Myocyte (in vitro differentiated cells): ENCODE measurements at places on chromosomes 6 and 20.

DNA sequence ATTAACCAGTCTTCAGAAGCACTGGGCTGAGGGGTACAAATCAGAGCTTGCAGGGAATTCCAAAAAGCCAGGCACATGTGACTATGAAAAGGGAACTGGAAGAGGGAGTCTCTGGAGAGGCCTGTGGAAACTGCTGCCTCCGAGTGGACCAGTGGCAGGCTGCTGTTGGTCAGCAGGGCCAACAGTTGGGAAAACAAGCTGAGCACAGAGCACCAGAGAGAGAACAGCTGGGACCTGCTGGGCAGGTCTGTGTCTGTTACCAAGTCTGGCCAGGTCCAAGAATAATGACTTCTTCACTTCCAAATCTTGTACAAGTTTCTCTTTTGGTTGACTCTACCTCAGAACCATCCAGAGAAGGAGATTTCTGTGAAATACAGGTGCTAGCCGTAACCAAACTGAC lies 81.4 kb downstream of the LIN28B start:
- DNase-seq = peak; percentile 45

- no peak for DNase-seq
These were observed 25.3 kb downstream of the MOCS1 start for GRCh38 chr6:39908838-39909583.

GRCh38 chr6:143734641-143735063 lies 56.9 kb downstream of the PHACTR2 start:
- no peak for DNase-seq

GRCh38 chr6:82376636-82377035 lies 13.0 kb downstream of the TPBG start:
- no peak for DNase-seq

DNA sequence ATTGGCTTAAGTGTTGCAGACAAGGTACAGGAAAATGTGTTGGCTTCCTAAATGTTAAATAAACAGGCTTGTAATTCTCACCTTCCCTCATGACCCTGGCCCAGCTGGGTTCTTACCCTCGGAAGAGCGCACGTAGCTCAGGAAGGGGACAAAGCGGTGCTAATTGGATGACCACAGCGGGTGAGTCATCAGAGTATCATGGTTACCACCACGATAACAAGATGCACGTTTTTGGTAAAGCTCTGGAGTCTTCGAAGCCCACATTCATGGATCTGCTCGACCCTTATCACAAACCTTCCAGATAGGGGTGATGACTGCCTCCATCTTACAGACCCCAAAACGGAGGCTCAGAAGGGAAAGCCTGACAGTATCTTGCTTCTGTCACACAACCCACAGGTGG lies 32.8 kb downstream of the APCDD1L start:
- no peak for DNase-seq

DNA sequence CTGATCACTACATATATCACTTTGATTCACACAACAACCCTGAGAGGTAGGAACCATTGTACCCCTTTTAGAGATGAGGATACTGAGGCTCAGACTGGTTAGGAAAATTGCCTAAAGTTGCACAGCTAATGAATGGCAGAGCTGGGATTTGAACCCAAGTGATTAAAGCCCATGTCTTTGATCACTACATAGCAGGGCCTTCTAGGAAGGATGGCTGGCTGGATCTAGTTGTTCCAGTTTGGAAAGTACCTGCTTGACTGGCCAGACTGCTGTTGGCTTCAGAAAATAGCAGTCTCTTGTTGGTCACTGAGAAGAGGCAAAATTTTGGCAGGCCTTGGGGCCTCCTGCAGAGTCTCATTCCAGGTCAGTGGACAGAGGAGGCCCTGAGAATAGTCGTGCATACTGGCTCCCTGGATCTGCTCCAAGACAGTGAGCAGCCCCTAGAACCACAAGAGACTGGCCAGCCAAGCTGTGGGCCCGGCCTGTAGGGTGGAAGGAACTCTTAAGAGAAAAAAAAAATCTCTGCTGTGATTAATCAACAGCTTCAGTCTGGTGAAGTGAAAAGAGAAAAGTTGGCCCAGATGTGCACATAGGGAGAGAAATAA lies 17.5 kb downstream of the PPARD start:
- DNase-seq = peak; percentile 86

DNA sequence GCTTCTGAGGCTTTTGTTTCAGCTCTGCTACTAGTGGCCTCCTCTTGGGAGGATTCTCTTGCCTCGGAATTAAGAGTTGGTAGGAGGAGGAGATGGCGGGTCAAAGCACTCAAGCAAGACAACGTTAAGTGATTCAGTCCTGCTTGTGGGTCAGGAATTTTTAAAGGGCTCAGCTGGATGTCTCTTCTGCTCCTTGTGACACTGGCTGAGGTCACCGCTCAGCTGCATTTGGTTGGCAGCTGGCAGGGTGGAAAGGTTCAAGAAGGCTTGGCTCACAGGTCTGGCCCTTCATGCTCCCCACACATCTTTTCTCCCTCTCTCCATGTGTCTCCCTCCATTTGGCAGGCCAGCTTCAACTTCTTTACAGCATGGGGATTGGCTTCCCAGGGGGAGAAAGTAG lies 641.4 kb downstream of the KIF16B start:
- DNase-seq = no peak

DNA sequence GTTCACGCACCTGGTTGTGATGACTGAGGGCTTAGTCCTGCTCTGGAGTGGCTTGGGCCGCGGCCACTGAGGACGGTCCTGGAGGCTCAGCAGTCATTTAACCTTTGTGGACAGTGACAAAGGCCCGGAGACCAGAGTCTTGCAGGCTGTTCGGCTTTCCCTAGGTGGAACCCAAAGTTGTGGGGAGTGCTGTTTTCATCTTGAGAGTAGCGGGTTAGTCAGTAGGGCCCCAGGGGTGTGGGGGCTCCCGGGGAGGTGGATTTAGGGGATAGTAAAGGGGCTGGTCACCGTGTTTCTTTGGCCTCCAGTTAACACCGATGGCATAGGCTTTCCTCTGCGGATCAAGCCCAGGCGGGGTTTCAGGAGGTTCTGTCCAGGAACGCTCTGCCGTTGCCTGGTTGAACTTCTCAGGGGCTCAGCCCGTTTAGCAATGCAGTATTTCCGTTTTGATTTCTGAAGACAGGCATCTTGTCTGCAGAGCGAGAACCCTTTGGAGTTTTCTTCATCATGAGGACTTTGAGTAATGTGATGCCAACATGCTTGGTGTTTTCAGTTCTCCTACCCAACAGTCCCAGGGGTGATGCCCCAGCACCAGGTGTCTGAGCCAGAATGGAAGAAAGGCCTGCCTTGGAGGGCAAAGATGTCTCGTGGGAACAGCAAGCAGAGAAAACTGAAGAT lies 31.8 kb downstream of the ZNF831 start:
- no peak for DNase-seq

GRCh38 chr6:124055963-124056362 lies 252.3 kb downstream of the NKAIN2 start:
- DNase-seq = no peak

DNA sequence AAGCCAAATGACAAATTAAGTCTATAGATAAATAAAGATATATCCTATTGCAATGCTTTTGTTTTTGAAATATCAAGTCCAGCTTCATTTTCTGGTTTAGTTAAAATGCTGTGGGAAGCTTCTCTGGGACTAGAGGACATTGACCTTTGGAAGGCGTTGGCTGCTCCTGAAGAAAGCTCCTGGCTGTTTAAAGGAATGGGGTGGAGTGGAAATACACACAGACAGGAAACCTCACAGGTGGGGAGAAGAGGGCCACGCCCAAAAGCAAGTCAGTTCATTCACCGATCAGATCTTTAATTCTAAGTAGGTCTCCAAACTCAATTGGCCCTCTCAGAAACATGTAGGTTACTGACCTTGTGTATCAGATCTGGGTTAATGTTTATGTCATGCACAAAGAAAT lies 59.6 kb downstream of the SPTLC3 start:
- DNase-seq = no peak

GRCh38 chr6:70166088-70166958 lies 136.6 kb downstream of the COL9A1 start:
- peak; percentile 84 for DNase-seq

GRCh38 chr20:15760001-15760621 lies 813.1 kb downstream of the KIF16B start:
- DNase-seq = peak; percentile 97

DNA sequence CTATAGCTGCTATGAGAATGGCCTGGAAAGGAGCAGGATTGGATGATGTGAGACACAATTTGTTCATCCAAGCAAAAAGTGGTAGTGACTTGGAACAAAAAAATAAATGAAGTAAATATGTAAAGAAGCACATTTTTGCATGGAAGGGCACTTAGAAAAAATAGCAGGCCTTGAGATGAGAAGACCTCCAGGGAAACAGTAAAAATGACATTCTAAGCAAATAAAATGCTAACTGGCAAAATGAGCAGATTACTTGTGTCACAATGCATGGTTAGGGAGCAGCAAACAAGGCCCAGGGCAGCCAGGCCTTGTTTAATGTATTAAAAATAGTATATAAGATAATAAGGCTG lies 19.8 kb upstream of the COX7A2 start:
- no peak for DNase-seq

GRCh38 chr20:31829731-31830130 lies 10.6 kb downstream of the MYLK2 start:
- DNase-seq = no peak

GRCh38 chr20:15930311-15931305 lies 642.6 kb downstream of the KIF16B start:
- peak; percentile 51 for DNase-seq

GRCh38 chr20:36624068-36624943 lies 18.7 kb downstream of the RAB5IF start:
- DNase-seq = no peak

GRCh38 chr20:54668271-54669039 lies 193.1 kb downstream of the DOK5 start:
- peak; percentile 6 for DNase-seq

- no peak for DNase-seq
These were observed 97.9 kb downstream of the ZDHHC14 start for GRCh38 chr6:157478926-157479325.

DNA sequence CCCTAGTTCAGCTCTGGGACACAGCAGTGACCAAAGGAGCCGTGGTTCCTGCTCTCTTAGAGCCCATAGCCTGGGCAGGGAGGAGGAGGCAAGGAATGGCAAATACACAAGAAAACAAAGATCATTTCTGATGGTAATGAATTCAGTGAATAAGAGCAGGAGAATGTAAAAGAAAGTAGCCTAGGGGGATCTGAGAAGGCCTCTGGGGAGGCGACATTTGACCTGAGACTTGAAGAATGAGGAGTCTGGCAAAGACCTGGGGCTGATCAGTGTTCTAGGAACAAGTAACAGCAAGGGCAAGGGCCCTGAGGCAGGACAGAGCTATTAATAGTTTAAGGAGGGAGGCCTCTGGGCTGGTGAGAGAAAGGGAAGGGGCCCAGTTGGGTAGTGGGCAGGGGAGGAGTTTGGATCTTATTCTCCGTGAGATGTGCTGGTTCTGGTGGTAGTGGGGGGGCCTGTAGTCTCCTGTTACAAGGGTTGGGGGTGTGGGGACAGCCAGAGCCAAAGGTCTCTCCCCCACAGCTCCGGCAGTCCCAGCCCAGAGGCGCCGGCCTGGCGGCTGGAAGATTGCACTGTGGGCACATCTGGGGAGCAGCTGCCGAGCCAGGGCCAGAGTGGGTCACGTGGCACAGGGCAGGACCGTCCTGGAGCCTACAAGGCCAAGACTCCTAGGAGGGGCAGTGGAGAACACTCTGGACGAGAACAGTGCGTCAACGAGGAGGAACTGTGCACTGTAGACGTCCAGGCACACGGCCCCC lies 9.3 kb upstream of the ID1 start:
- peak; percentile 80 for DNase-seq

DNA sequence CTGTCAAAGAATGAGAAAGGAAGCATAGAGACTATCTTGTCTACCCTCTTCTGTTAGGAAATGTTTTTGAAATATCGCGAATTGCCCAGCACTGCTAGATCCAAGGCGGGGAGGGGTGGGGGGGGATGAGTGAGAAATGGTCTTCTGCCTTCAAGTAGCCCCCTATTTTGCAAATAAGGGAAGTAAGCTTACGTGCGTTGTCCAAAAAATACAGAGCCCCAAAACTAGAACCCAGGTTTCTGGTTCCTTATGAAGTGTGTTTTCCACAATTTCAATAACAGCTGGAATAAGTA lies 923 bp upstream of the ILRUN start:
- no peak for DNase-seq

- no peak for DNase-seq
These were observed 104.5 kb upstream of the ADGRF1 start for GRCh38 chr6:47146431-47147174.

GRCh38 chr6:12355354-12355753 lies 65.2 kb downstream of the EDN1 start:
- DNase-seq = no peak

DNA sequence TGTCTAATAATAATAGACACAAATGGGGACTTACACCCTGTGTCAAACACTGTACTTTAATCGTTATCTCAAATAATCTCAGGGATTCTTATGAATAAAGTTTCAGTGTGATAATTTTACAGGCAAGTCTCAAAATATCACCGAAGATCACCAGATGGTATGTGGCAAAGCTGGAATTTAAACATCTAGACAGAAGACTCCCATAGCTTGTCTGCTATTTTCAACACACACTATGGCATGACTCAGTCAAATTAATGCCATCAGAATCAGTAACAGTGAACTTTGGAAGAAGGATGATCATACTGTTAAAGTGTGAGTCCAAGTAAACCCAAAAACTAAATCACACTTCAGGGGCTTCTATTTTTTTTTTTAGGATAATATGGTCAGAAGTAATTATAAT lies 867.6 kb upstream of the FLRT3 start:
- DNase-seq = no peak

DNA sequence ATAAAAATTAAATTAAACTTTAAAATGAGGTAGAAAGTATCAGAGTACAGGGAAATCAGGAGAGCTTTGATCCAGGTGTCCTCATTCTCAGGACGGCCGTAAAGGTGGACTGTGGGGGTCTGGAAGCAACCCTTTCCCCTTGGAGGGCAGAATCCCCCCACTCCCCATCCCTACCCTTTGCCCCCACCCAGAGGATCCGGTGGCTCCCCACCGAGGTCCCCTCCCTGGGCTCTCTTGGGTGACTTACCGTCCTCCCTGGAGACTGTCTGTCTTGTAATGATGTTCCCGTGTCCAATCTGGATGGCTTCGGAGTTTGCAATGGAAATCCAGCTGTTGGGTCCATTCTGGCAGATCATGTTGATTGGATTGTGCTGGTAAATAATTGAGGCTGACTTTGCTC lies 7.3 kb downstream of the ZBP1 start:
- DNase-seq = no peak

DNA sequence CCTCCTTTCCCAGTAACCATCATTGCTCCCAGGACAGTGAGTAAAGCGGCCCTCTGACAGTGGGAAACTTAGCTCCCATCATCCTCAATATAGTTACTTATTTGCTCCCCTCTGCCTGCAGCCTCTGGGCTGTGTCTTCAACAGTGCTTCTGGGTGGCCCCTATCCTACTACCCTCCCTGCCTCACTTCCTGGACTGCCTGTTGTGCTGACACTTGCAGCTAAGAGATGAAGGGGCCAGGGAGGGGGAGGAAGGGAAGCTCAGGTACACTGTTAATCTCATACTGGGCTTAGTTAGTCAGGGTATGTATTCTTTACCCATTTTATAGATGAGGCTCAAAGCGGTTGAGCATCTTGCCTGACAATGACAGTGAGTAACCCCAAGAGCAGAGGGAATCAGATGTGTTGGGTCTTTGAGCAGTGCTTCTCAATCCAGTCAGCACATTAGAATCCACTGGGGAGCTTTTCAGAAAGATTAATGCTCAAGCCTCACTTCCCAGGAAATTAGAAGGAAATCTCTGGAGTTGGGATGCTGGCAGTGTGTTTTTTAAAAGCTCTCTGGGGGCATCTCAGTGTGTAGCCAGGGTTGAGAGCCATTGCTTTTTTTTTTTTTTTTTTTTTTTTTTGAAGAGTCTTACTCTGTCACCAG lies 27.1 kb upstream of the KCNK5 start:
- no peak for DNase-seq
